ENCODE measurements at places on chromosomes 5 and 9.

DNA sequence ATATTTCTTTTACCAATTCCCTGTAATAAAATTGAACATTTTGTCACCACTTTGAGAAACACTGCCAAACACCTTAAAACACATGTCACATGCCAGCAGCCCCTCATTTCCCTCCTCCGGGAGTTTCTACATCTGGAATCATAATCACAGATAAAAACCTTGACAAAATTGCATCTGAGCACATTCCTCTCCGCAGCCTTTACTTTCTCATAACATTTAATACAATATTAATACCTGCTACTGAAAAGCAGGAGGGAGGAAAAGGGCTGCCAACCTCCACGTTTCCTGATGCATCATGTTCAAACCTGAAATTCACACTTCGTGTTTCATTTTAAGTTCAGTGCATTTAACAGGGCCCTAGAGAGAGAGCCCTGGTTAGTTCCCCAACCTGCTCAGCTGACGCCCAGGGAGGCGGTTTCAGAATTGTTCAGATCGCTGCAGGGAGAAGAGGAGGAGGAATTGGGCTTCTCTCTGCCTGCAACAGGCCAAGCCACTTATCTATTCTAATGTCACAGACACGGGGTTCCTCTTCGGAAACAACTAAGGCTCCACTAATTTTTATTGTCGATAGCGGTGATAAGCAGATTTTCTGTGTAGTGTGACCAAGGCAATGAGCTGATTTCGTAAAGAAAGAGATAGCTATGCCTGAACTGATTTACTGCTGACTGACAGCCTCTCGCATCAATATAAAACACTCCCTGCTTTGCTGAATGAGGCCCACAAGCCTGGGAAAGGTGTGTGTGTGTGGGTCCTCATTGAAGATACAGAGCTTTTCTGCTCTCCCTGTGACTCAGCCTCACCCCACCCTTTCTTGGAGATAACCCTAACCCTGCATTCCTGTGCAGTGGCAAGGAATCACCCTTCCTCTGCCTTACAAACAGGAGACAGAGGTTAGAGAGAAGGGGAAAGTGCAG, 4.9 kb upstream of the LHX2 start:
- no peak for DNase-seq

GRCh38 chr5:154642499-154643245, 112.5 kb upstream of the LARP1 start:
- DNase-seq = no peak

- no peak for DNase-seq
Observed at GRCh38 chr9:126619361-126620135, 5.8 kb downstream of the LMX1B start.

- DNase-seq = no peak
Observed at GRCh38 chr9:128005923-128006322, 25.1 kb upstream of the EEIG1 start.

DNA sequence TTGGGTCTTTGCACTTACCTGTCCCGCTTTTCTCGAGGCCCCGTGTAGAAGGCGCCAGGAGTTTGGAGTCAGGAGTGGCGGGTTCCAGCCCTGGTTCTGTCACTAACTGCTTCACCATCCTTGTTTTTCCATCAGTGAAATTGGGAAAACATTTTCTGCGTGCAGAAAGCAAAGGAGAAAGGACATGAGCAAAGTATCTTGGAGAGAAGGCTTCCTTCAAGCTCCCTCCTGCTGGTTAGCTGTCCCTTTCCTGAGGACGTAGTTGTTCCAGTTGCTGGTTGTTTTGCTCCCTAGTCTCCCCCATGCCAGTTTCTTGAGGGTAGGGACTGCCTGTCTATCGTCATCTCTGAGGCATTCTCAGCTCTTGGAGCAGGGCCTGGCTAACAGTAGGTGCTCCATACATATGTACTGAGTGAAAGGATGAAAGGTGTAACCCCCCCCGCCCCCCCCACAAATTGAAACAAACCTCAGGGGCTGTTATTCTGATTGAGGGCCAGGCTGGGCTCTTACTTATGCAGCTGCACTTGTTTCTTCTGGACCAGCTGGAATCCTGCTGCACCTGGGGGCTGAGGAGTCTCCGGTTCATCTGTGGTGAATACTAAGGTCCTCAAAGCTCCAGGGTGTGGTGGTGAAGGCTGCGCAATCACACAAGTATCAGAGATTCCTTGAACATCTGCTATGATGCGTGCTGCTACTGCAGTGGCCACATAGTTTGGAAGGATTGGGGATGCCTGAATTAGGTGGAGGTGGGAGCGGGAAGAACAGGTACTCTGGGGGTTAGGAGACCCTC, 1.0 kb downstream of the SMIM3 start:
- no peak for DNase-seq

DNA sequence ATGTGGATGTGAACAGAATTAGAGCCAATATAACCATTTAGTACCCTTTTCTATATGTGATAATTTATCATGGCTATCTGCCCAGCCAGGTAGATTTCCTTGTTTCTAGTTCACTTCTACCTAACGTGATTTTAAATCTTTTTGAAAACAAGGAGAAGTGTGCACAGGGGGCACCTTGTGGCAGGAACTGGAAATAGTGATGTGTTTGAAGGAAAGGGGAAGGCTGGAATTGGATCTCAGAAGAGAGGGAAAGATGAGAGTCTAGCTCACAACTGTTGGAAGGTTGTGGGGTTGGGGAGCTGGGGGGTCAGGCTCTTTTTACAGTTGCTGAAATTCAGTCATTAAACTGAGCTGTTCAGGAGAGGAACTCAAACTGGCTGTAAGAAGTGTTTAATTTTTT, 219.5 kb downstream of the KCTD16 start:
- DNase-seq = no peak

GRCh38 chr9:84669288-84670137, at the start of gene NTRK2:
TSS of gene NTRK2 (plus strand) at chr9:84669729. CDS start at chr9:84670749, 1,020 bp downstream.
- DNase-seq = no peak

DNA sequence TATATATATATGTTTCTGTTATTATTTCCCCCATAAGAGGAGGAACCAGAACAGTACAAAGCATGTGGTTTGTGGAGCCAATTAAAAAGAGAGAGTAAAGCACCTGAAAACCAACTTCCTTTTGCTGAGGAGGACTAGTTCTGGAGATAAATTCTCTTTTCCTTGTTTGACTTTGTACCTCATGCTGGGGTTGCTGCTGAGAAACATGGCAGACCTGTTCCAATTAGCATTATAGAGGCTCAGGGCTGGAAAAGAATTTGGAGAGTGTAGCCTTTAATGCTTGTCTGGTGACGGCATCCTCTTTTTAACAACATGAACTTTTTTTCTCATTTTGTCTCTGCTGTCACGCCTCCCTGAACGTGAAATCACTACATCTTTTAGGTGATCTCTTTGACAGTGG, 32.8 kb upstream of the NMUR2 start:
- DNase-seq = no peak

- no peak for DNase-seq
Observed at GRCh38 chr9:37001459-37001858, 32.6 kb downstream of the PAX5 start.

- no peak for DNase-seq
Observed at GRCh38 chr5:1797855-1798254, 1.8 kb downstream of the MRPL36 start.

DNA sequence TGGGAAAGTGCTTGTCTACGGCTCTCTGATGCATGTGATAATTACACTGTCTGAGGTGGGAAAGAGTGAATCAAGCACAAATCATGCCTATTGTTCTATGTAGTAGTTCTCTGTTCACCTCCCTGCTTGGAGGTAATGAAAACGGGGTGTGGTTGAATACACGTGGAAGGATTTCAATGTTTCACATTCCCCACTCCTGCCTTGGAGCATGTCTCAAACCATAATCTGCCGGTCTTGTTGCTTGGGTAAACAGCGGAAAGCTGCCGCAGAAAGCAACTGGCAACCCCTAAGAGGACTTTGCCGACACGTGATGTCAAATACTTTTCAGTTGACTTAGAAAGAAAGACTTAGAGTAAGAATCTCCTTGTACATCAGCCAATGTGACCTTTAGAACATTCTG, 63.5 kb upstream of the MOCS2 start:
- DNase-seq = no peak

DNA sequence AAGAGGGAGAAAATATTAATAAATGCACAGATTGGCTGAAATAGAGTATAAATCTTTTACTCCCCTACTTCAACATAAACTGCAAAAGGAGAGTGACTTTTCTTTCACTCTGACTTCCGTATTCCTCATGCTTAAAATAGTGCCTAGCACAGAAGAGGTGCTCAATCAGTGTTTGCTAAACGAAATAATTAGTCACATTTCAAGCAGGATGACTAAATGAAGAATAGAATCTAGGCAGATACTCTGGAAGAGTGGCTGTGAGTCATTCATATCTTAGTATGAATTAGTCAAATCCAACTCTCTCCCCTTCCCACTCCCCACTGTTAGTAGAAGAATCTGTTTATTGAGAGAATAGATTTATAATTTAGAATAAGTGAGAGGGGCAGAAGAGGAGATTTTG, 4.8 kb downstream of the CD274 start:
- no peak for DNase-seq

DNA sequence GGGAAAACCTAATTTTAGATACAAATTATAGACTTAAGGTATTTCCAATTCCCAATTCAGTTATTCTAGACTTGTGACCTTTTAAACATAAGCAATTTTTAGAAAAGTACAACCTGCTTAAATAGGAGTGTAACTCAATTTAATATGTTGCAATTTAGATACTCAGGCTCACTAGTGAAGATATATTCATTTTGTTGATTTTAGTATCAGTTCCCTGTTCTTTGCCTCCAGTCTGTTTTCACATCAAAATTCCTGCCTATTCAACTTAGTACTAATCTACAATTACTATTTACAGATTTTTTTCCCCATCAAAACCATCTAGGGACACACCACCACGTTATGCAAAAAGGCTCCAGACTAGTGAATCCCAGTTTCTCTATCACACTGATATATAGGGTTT, 30.4 kb downstream of the PWWP2A start:
- no peak for DNase-seq

DNA sequence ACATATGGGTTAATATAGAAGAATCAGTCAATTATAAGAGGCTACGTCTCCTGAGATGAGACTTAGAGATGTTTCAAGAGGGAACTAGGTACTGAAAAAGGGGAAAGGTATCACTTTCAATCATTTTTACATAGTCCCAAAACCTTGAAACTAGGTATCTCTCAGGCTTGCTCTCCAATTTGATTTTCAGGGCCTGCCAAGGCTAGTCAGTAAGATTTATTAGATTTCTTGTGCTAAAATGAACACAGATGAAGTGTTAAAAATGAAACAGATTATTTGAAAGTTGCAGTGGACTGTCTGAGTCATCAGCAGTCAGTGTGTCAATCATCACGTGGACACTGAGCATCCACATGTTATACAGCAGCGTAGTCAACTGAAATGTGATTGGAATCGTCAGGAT, 591.1 kb downstream of the DTWD2 start:
- DNase-seq = no peak

GRCh38 chr5:102531506-102531905, 32.7 kb upstream of the SLCO6A1 start:
- no peak for DNase-seq
